ENCODE measurements at places on chromosomes 4 and X.

- DNase-seq = peak; percentile 13
Measured at GRCh38 chr4:36351082-36351666, 69.8 kb downstream of the DTHD1 start.

DNA sequence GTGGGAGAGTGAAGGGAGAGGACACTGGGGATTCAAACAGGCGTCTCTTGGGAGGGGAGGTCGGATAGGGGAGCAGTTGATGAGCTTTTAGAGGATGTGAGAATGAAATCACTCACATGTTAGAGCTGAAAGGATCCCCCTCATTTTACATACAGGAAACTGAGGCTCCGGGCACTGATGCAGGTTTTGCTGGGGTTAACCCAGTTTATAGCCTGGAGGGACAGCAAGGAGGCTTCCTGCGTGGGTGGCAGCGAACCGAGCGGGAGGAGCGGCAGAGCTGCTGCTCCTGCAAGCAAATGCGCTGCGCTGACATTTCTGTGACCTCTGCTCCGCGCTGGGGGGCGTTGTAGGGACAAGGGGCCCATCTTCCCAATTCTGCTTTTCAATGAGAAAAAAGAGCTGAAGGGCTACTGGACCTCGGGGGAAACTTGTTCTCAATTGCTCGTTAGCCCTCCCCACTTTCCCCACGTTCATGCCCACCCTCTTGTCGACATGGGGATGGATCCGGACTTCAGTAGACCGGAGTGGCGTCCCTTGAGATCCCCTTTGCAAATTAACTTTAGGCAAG is 1.2 kb upstream of the NEUROG2 start:
- no peak for DNase-seq

DNA sequence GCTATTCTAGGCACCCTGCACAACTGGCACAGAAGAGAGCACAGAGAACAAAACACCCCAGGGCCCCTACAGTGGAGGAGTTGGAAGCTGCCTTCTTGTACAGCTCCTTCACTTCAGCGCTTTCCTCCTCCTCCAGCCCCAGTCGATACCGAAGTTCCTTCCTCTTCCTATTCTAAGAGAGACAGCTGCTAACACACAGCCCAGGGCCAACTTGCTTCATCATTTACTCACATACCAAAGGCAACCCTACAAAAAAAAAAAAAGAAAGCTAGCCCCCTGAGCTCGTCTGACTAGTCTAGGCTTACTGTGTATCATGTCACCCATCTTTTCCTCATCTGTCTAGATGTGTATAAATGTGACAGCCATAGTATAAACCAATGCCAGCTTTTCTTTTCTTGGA is 64.5 kb downstream of the MID1 start:
- DNase-seq = no peak

DNA sequence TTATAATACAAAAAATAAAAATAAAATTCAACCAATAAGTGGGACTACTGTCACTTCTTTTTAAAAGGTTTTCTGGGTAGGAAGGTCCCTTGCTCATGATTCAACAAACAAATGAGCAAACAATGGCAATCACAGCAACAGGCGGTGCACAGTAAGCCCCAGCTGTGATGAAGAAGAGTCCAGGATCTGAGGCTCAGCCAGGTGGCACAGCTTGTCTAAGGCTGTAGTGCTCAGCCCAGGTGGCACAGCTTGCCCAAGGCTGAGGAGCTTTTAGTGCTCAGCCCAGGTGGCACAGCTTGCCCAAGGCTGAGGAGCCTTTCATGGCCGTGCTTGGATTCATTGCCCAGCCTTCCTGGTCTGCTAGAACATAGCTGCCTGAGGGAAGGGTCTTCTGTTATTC is 75.0 kb downstream of the ZFYVE28 start:
- DNase-seq = no peak

GRCh38 chr4:186096681-186097165 is 7.8 kb upstream of the FAM149A start:
- DNase-seq = no peak

GRCh38 chr4:7121174-7121573 is 53.3 kb upstream of the GRPEL1 start:
- no peak for DNase-seq

- no peak for DNase-seq
Measured at GRCh38 chrX:140440876-140441275, 64.0 kb downstream of the SOX3 start.

- DNase-seq = no peak
Measured at GRCh38 chrX:136126371-136126770, 21.0 kb upstream of the FHL1 start.

DNA sequence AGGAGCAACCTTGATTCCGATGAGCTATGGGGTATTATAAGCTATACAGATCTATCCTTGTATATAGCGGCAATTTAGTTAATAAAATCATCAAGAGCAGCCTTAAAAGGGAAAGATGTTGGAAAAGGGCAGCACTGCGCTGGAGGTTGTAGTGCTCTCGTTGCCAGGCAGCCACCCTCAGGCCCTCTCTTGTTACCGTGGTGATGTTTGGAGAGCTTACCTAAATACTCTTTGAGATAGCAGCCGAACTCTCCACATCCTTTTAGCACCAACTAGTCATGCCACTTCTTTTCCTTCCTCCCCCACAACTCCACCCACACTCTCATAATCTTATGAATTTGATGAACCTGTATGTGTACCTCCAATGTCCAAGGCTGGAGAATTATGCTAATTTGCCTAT is 3.8 kb upstream of the RADX start:
- DNase-seq = no peak

GRCh38 chrX:153921511-153922446 is 4.3 kb downstream of the ARHGAP4 start:
- DNase-seq = no peak

- no peak for DNase-seq
Measured at GRCh38 chrX:33808636-33809035, 323.5 kb downstream of the FAM47A start.

GRCh38 chrX:149205937-149206336 is 299.2 kb downstream of the IDS start:
- DNase-seq = no peak

GRCh38 chr4:91116861-91117260 is 989.7 kb downstream of the CCSER1 start:
- no peak for DNase-seq

- no peak for DNase-seq
Measured at GRCh38 chrX:2266445-2267349, 234.1 kb downstream of the DHRSX start.

DNA sequence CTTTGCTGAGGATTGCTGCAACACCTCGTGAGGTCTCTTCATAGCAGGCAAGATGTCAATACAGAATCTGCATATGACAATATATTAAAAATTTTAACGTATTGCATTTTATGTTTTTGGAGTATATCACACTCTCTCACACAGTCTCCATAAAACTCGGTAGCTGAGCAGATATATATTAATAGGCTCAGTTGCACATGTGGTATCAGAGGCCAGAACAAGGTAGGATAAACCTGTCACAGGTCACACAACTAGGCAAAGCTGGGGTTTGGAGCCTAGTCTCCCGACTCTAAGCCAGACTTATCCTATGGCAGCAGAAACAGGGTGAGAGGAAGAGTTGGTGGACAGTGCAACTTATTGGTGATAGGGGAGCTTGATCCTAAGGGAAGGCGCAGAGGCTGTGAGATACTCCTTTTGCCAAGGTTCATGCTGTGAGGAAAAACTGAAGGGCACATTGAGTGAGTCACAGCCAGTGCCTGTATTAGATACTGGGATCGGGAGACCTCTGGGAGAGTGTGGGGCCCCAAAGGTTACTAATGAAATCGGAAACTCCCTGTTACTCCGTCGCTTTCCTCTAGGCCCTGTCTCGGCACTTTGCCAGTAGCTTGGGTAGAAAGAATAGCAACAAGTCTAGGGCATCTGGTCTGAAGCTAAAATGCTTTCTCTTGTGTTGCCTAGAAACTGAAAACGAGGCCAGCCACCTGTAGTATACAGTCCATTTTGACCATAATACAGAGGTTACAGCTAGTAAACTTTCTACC is 195.7 kb downstream of the ARHGAP10 start:
- DNase-seq = no peak

GRCh38 chr4:26397086-26397485 is 76.3 kb downstream of the RBPJ start:
- DNase-seq = no peak

- no peak for DNase-seq
Measured at GRCh38 chr4:107497054-107497453, 223.0 kb downstream of the PAPSS1 start.

- DNase-seq = no peak
Measured at GRCh38 chrX:15672881-15673280, 8.3 kb upstream of the CLTRN start.

DNA sequence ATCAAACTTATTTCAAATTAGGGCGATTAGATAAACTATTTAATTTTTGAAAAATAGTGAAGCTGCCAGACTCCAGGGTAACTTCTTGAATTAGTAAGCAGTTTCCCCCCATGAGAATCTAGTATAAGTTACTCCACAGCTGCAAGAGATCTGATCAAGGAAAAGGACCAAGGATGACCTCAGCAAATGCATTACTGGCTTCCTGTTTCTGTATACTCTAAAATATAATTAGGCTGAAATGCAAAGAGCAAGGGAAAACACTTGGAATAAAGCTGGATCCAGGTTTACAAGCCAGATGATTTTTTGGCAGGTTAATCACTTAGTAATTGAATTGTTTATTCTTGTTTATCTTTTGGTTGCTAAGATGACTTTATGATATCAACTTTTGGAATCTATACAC is 13.4 kb upstream of the P2RY10 start:
- DNase-seq = no peak

- no peak for DNase-seq
Measured at GRCh38 chr4:186740822-186741221, 17.2 kb upstream of the FAT1 start.

GRCh38 chrX:31981546-31982062 is 909.8 kb upstream of the FTHL17 start:
- no peak for DNase-seq

GRCh38 chr4:189162073-189162789 is 778.4 kb upstream of the FRG1 start:
- no peak for DNase-seq

DNA sequence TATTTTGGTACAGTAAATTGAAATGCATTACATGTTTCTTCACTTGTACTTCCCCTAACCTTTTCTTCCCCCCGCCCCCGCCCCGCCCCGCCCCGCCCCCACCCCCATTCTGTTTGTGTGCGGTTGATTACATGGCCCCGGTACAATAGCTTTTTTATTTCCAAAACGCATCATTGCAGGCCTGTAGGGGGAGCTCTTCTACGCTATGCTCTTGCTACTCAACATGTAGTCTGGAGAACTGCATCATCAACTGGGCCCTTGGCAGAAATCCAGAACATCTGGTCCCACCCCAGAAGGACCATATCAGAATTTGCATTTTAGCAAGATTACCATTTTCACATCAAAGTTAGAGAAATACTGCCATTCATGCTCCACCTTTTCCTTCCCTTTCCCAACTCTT is 333.3 kb upstream of the DDX53 start:
- DNase-seq = no peak

DNA sequence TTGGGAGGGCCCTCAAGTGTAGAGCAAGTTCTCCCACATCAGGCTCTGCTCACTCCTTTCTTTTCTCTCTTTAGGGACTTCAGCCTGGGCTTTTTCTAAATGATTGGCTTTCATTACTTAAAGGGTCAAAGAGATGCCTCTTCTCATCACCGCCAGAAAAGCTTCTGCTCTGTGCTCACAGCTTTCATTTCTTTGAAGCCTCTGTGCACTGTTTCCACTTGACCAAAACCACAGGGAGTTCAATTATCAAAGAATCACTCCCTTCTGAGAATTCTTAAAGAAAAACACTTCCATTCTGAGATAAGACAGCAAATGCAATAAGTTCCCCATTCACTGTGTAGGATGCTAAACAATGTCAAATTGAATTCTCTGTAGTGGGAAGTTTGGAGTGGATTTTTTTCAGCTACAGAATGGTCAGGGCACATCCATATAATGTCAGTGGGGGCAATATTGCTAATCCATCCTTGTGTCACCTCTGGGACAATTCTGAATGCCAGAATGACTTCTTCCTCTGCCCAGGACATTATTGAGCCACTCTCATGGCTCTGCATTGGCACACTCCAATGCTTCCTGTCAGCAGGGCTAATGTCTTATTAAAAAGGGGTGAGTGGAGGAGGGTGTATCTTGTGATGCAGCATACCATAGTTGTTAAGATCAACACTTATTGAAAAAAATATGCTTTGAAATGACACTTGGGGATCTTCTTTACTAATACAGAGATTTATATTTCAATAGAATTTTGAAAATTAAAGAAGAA is 217.6 kb downstream of the SNCA start:
- DNase-seq = no peak

DNA sequence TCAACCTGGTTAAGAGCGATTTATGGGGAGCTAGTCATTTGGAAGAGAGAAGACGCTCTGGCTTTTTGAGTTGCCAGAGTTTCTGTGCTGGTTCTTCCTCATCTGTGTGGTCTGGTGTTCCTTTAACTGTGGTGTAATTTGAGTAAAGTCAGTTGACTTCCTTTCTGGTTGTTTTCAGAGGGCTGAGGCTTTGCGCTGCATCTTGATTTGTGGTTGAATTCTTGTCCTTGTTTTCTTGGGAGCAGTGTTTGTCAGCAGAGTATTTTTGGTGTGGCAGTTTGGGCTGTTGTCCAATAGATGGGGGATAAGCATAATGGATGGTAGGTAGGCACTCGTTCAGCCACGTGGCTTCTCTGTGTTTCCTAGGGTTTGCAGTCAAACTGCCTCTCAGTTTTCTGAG is 2143.2 kb upstream of the TENM3 start:
- DNase-seq = no peak

DNA sequence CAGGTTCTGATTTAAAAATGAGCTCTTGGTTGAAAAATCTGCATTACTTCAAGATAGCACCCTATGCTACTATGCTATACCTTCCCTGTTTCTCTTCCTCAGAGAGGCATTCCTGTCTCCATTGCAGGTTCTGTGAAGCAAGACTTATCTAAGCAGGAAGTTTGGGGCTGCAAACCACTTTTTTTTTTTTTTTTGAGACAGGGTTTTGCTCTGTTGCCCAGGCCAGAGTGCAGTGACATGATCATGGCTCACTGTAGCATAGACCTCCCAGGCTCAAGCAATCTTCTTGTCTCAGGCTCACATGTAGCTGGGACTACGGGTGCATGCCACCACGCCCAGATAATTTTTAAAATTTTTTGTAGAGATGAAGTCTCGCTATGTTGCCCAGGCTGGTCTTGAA is 4.0 kb upstream of the CCNG2 start:
- no peak for DNase-seq

DNA sequence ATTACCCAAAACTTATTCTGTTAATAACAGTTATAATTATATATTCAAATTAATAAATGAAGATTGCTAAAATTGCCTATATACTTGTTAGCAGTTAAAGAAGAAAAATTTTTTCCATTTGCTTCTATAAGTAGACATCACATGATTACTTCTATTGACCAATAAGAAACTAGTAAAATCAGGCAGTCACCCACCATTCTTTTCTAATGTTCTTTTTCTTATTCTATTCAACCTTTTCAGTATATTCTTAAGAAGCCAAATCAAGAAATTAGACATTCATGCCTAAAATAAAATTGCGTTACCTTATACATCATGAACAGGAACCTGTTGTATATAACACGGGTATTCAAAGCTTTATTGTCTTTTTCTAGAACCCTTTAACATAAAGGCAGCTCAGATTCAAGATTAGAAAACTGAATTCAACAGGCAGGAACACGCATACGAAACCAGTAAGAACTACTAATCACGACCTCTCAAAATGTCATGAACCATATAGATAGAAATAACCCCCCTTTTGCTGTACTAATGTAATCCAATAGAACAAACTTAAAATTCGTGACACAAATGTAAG is 568.1 kb upstream of the DIPK2B start:
- DNase-seq = no peak

- no peak for DNase-seq
Measured at GRCh38 chr4:11743976-11744375, 315.3 kb upstream of the HS3ST1 start.

GRCh38 chr4:3345384-3345783 is 52.6 kb downstream of the RGS12 start:
- DNase-seq = no peak
